ENCODE measurements at places on chromosomes 2 and 18.
A peak's percentile ranks its signal among the peaks of the same experiment; 100 is the strongest.

DNA sequence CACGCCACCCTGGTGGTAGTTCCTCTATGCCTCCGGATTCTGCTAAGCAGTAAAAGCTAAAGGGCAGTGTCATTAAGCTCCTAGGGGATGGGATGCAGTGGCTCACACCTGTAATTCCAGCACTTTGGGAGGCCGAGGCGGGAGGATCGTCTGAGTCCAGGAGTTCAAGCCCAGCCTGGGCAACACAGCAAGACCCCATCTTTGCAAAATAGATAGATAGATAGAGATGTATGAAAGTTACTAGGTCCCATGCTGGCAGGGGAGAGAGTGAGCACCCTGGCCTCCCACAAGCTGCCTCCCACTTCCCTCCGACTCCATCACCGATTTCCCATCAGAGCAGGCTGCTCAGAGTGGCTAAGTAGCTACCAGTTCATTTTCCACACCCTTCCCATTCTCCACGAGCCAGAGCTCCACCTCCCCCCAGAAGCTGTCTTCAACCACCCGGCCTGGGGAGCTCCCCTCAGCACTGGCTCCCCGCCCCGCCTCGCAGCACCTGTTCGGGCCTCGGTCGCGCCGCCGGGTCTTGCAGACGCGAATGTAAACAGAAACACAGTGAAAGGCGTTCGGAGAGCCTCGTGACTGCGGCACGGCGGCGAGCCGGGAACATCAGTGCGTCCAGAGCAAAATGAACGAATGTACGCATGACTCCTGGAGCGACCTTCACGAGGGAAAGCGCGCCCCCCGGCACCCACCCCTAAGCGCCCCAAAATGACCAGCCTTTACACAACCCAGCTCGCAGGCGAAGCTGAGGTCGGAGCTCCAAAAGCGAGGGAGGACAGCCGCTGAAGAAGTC lies 598 bp upstream of the CEP68 start:
- DNase-seq: peak; percentile 49

DNA sequence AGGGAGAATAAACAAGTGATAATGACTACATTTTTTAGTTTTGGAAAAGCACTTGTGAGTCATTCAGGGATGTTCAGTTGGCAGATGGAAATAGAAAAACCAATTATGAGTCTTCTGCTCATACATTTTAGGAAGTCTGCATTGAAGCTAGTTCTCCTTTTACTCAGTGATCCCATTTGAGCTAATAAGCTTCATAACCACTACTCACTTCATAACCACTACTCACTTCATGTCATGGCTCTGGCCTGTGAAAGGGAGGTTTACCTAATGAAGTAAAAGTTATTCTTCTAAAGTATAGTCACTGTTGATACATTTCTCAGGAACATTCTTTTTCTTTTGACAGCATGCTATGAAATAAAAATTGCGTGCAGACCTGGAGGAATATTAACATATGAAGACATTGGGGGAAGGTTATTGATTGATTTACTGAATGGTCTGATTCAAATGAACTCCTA lies 948.7 kb downstream of the TSN start:
- DNase-seq: no peak

DNA sequence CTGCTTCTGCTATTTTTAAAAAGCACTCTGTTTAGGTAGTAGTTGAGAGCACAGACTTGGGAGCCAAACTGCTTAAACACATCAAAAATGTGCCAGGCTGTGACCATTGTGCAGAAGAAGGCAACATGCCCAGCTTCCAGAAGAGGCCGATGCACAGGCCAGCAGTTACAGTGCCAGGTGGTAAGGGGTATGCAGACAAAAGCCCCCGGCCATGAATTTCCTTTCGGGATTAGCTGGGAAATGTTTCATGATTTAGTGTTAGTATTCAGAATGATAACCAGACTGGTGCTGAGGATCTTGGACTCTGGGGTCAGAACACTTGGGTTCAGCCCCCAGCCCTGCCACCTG lies 40.0 kb upstream of the ATG16L1 start:
- no peak for DNase-seq

GRCh38 chr18:78624646-78625279 lies 354.9 kb upstream of the SALL3 start:
- DNase-seq: no peak

GRCh38 chr18:41265047-41265446 lies 690.0 kb upstream of the PIK3C3 start:
- DNase-seq: no peak

All from activated CD8-positive, alpha-beta memory T cell treated with anti-CD3 and anti-CD28 coated beads for 1 hour (primary cell).